ENCODE measurements at places on chromosomes 16 and 17. TPM values are rescaled to one million over a fixed set of nuclear protein-coding genes. Genes with fewer than 3 reads are reported as not detected.

Gene PABPN1L
- polyA plus RNA-seq, result not detected

Gene KRTAP4-9
- not detected for polyA plus RNA-seq

DNA sequence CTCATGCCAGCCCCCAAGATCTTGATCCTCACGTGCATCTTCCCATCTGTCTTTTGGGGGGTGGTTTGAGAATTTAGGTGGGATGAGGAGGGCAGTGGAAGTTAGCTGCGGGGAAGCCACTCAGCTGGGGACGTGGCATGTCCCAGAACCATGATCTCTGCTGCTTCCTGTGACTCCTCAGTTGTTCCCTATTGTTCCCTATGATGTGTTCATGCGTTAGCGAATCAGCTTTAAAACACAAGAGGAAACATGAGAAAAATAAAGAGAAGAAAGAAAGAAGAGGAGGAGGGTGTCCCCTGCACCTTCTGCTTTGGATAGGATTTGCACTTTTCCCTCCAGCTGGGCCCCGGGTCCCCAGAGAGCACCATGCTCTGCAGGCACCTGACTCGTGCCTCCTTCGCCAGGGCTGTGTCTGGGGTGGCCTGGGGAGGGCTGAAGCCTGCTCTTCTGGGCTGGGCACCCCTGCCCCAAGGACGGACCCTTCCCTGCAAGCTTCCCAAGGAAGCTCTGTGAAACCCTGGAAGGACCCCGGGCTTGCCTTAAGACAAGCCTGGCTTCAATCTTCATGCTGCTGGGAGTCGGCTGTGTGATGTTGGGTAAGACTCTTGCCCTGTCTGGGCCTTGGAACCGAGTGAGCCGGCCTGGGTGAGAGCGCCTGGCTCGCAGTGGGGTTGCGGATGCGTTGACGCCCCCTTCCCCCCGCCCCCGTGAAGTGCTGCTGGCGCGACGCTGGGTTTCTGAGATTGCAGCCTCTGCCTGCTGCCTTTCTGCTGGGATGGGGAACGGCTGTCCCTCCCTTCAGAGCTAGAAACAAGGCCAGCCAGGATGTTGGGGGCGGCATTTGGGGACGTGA, 62.8 kb upstream of the CIBAR2 start:
- DNase-seq, result no peak

- peak; percentile 6 for DNase-seq
These were observed 2.0 kb downstream of the RBBP6 start for GRCh38 chr16:24541233-24541933.

DNA sequence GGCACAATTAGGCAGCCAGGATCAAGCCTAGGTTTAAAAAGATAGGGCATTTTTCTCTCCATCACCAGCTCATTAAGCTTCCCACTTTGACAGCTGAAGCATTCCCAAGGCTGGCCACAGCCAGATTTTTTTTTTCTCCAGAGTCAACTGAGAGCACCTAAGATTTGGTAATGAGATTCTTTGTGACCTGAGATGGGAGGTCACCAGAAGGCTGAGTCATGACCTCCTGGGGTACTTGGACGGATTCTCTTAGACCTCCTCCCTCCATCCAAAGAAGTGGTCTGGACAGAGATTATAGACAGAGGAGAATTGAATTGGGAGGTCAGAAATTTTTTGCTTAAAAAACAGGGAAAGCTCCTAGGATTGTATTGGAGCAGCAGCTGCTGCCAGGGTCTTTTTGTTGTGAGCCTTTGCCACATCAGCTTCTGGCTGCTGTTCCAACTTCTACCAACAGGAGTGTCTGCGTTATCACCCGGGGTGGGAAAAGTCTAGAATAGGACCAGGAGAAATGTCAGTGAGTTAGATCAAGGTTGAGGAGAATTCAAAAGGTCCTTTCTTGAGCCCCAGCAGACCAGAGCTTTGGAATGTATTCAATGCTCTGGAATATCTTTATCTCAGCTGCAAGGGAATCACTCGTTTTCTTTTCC, 221.2 kb upstream of the N4BP1 start:
- DNase-seq, result no peak

Gene ARHGAP23
- 0.09 TPM for polyA plus RNA-seq
